ENCODE measurements at places on chromosomes 7 and 10.

DNA sequence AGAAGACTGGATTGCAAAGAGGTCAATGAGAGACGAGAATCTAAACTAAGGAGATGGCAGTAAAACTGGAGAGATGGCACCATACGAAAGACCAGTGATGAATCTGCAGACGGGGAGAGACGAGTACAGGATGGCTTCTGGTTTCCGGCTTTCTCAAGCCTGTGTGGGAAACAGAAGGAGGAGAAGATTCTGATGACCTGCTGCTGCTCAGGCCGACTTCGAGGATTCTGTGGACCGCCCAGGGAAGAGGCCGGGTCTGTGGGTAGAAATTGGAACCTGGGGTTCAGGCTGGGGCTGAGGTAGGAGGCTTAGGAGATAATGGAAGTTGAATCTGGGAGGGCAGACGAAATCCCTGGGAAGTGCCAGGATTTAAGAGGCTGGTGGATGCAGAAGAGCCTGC lies 48.6 kb downstream of the PARP12 start:
- no peak for DNase-seq

- DNase-seq = peak; percentile 50
These were observed 4.0 kb upstream of the SH3PXD2A start for GRCh38 chr10:103859161-103860086.

GRCh38 chr10:34835908-34836508 lies 20.9 kb upstream of the PARD3 start:
- no peak for DNase-seq

DNA sequence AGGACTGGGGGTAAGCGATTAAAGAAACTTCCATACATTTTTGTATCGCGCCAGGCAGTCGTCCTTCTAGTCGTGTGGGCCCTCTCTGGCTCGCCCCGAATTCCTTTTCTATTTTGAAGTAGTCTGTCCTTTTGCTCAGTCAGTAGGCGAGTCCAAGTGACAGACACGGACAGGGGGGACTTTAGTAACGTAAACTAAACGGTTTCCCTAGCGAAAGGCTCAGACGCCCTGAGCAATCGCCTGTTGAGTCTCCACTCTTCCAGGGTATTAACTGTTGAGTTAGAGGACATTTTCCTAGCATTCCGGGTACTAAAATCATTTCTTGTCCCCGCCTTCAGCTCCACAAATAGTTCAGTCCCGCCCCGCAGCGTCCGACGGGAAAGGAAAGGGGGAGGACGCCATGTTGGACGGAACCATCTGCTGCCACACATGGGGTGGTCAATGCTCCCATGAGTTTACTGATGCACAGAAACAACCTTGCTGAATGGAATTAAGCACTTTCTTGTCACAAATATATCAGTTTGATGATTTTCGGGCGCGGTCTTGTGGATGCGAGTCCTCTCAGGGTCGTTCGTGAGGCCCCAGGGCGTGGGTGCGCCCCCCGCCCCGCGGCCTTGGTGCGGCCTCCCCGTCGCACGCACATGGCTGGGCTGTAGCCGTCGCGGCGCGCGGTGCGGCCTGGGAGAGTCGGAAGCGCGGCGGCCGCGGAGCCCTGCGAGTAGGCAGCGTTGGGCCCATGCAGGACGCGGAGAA lies at the start of gene EIF3B:
TSS of gene EIF3B (plus strand) at position 642 of the 753 bp plus-strand sequence. CDS start at position 737, 95 bp downstream.
- peak; percentile 91 for DNase-seq

DNA sequence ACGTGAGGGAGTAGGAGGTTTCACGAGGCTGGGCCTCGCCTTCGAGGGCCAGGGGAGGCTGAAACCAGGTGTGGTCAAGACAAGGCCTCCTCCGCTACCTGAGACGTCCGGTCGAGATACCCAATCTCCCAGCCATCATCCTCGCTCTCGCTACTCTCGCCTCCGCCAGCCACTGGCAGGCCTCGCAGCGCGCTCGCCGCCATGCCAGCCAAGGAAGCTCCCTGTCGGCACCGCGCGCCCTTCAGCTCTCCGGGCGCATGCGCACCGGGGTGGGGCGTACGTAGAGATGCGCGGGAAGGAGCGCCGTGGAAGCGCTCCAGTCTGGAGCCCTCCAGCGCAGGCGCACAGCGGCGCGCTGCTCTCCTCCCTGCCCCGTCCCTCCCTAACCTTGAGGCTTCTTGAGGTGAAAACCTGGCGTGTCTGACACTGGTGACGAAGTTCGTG lies at the start of gene ASZ1:
TSS of gene ASZ1 (minus strand) at position 236 of the 444 bp plus-strand sequence. CDS start at position 203, 33 bp downstream.
- no peak for DNase-seq

DNA sequence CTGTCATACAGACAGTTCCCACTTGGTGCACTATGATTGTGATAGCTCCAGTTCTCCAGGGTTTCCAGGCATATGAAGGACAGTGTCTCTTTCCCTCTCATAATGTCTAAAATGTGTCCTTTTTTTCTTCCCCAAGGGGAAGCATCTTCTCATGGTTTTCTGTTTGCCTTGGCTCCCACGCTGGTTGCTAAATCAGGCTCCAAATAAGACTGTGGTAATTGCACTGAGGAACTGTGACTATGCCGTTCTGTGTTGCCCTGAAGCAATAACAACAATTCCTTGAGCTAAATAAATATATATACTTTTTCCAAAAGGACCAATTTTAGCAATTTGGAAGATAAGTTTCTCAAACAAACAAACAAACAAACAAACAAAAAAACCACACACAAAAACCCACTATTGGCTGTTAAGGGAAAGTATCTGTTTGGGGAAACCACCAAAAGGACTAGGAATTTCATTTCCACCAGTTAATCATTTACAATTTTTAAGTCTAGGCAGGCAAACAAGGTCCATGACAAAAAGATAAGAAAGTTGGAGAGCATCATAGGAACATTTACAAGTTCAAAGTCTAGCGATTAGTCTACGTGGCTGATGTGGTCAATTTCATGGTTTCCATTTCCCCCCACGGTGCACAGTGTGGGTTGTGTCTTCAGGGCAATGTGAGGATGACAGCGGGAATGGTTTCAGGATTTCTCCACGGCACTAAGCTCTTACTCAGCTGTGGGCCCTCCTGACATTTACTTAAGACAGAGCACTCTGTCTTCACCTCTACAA lies 62.4 kb downstream of the THNSL1 start:
- DNase-seq = no peak

DNA sequence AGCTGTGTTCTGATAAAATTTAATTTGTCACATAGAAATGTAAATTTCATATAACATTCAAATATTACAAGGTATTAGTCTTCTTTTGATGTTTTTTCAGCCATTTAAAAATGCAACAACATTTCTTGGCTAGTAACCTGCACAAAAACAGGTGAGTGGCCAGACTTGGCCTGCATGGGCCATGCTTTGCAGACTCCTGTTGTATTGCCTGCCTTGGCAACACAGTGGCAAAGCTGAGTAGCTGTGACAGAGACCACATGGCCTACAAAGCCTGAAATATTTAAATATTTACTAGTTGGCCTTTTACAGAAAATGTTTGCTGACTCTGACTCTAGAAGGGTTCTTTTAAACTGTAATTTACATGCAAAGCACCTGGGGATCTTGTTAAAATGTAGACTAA lies 13.5 kb upstream of the TBX20 start:
- DNase-seq = no peak

DNA sequence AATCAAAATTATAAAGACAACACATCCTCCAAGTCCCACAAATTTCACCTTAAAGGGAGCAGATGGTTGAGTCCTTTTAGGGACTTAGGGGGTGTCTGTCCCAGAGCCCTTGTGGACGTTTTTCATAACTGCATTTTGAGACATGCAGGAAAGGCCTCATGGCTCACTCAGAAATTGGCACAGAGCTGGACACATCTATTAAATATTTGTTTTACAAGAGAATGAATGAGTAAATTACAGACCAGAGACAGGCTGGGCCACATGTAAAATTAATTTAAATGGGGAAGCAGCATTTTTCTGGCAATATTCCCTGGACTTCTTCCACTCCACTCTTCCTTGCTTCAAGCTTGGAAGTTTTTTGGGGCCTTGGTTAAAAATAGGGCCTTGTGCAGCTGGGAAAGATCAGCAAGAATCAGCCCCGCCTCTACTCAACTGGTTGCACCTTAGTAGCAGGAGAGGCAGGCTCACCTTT lies 20.0 kb downstream of the LAMB1 start:
- no peak for DNase-seq

DNA sequence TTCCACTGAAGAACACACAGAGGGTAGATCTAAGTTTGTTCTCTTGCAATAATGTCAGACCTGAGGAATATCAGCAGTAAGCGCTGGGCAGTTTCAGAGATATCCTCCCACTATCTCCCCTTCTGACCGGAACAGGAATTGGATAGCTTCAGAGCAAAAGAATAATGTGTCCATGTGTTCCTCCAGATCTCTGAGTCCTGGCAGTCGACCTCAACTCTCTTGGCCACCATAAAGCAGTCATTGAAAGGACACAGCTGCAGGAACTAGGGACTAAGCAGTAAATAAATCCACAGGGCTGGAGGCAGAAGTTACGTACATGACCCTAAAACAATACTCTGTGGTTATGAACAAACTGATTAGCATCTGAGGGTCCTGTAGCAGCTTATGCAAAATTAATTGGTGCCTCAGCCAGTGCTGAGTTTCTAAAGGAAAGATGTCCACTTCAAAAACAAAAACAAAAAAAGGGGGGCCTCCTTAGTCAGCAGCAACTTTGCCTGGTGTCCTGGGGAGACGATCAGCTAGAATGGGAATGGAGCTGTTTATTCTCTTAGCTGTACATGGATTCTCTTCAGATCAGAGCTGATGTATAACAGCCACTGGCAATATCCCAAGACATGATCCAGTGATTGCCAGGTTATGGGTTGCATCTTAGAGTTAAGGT lies 6.4 kb upstream of the PRTFDC1 start:
- no peak for DNase-seq

- no peak for DNase-seq
These were observed 42.4 kb downstream of the ESYT2 start for GRCh38 chr7:158786898-158787297.

DNA sequence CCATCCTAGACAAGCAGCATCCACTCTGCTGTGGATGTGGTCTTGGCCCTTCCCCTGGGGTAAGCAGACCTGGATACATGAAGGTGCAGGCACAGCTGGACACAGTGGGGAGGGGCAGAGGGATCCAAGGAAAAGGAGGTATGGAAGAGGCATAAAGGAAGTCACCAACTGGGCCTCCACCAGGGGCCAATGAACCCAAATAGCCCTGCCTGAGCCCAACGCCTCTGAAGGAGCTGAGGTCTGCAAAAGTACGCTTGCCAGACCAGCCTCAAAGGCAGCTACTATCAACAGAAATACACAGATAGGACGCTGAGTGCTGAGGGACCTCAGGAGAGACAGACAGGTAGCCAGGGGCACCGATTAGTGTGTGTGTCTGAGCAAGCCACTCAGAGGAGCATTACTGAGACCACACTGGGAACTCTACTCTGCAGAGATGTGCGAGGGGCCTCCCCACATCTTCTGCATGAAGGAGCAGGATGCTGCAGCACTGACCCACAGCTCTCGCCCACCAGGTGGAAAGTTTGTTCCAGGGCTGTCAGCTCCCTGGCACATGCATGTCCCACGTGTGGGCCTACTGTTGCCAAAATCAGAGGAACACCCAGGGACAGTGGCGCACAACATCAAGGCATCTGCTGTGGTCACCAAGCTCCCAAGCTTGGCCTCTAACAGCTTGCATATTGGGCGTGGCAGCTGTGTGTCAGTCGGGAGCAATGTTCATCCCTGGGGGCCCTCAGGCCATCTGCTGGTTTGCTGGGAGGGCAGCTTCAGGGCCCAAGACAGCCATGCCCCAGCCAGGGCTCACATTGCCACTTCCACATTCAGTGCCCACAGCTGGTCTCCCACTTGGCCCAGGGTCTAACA lies 40.0 kb downstream of the MKI67 start:
- no peak for DNase-seq

- DNase-seq = no peak
These were observed 82.0 kb upstream of the GRB10 start for GRCh38 chr7:50864694-50865093.

DNA sequence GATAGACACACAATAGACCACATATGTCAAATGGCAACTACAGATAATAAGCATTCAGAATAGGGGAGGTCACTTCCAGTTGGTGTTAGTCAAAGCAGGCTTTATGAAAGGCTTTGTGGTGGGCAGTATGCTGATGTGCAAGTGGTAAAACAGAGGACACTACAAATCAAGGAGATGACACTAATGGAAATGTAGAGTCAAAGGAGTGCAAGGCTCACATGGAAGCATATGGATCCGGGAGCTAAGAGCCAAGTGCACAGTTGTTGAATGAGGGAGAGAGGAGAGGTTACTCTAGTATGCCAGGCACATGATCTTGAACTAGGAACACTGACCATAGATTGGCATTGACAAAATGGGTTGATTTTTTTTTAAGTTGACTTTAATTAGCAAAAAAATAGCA lies 62.7 kb downstream of the GRM3 start:
- no peak for DNase-seq

- no peak for DNase-seq
These were observed 2.8 kb downstream of the BET1 start for GRCh38 chr7:94001396-94001795.

- no peak for DNase-seq
These were observed 193.2 kb upstream of the KLF6 start for GRCh38 chr10:3978174-3978573.

- no peak for DNase-seq
These were observed 72.5 kb upstream of the BTBD16 start for GRCh38 chr10:122198631-122199030.

DNA sequence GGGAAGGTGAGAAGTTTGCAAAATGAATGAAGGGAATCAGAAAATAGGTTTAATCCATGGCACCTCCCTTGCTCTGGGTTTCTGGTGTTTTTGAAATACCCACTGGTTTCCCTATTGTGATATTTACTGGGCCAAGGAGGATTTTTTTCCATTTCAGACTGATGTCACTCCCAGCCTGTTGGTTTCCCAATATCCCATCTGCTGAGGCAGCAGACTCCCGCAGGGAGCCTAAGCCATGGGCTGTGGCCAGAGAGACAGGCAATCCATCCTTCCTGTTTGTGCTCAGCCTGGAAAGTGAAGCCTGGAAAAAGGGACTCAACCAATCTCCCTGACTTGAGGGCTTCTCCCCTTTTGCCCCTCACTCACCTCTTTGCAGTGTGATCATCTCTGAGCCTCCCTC lies 22.8 kb downstream of the FAM107B start:
- no peak for DNase-seq

- peak; percentile 66 for DNase-seq
These were observed 258.4 kb downstream of the SEMA3A start for GRCh38 chr7:83936056-83936708.

DNA sequence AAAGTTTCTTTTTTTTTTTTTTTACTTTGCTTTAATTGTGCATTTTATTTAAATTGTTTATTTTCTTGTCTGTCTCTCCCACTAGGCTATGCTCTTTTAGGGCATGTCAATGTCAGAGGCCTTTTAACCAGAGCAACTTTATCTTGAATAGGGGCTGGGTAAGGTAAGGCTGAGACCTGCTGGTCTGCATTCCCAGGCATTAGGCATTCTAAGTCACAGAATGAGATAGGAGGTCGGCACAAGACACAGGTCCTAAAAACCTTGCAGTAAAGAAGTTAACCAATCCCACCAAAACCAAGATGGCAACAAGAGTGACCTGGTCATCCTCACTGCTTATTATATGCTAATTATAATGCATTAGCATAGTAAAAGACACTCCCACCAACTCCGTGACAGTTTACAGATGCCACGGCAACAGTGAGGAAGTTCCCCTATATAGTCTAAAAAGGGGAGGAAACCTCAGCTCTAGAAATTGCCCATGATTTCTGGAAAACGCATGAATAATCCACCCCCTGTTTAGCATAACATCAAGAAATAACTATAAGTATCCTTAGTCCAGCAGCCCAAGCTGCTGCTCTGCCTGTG lies 47.0 kb upstream of the FRMD4A start:
- DNase-seq = no peak
